Endothelial cell (in vitro differentiated cells): ENCODE measurements at places on chromosomes 1 and 21.

DNA sequence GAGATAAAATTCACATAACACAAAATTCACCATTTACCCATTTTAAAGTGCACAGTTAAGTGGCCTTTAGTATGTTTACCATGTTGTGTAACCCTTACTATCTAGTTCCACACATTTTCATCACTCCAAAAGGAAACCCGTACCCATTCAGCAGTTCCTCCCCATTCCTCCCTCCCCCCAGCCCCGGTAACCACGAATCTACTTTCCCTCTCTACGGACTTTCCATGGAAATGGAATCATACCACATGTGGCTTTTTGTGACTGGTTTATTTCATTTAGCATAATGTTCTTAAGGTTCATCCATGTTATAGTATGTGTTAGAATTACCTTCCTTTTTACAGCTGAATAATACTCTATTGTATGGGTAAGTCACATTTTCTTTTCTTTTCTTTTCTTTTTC is 10.9 kb downstream of the DOP1B start:
- DNase-seq = no peak

GRCh38 chr21:37210130-37210529 is 57.0 kb downstream of the VPS26C start:
- no peak for DNase-seq

GRCh38 chr21:26842300-26842699 is 2.9 kb downstream of the ADAMTS1 start:
- DNase-seq = no peak

DNA sequence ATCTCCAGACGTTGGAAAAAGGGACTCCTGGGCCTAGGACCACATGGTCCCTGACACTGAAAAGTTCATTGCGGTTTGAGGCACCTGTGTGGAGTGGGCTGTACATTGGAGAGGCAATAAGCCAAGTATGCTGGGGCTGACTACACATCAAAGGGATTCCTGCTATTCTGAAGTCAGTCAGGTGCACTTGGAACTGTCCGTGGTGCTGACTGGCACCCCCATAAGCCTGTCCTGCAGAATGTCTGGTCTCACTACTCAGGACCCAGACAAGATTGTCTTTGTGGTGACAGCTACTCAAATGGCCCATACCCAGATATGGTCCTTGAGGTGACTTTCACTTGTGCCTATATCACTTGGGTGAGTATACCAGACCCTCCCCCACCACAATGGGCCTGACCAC is 150.6 kb downstream of the RWDD3 start:
- DNase-seq = peak; percentile 62

DNA sequence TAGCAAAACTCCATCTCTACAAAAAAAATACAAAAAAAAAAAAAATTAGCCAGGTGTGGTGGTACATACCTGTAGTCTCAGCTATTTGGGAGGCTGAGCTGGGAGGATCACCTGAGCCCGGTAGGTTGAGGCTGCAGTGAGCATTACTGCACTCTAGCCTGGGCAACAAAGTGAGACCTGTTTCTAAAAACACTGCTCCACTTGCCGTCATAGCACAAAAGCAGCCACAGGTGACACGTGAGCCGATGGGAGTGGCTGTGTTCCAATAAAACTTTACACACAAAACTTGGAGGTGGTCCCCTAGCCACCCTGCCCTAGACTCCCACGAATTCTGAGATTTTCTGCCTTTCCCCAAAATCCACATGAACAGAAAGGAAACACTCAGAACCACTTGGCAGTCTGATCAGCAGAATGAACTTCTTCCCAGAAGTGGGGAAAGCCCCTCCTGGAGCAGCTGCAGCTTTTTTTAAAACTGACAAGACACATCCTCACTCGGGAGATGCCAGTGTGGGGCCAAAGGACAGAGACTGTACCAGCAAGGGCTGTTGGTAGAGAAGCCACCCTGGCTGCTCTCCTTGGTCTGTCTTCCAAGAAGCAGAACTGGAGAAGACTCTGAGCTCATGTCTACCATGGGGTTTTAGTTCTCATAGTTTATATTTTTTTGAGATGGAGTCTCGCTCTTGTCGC is 23.3 kb downstream of the PLEKHM2 start:
- no peak for DNase-seq

DNA sequence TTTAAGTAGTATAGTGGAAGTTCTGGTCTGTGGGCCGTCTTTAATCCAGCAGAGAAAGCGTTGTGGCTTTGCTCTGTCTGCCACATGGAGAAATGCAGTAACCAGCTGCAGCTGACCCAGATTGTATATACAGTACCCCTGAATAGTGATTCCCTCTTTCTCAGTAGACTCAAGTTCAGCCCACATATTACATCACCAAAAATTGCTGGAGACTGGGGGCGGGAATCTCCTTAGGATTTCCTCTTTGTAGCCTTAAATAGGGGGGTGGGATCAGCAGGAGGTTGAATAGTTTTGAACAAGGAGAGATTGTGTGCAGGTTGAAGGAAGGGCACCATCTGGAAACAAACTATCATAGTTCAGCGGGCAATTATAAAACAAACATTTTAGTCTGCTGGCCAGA is at the start of gene ANGPTL1:
TSS of gene ANGPTL1 (minus strand) at position 134 of the 400 bp plus-strand sequence. CDS start 5,301 bp downstream, outside the sequence.
- DNase-seq = peak; percentile 4

DNA sequence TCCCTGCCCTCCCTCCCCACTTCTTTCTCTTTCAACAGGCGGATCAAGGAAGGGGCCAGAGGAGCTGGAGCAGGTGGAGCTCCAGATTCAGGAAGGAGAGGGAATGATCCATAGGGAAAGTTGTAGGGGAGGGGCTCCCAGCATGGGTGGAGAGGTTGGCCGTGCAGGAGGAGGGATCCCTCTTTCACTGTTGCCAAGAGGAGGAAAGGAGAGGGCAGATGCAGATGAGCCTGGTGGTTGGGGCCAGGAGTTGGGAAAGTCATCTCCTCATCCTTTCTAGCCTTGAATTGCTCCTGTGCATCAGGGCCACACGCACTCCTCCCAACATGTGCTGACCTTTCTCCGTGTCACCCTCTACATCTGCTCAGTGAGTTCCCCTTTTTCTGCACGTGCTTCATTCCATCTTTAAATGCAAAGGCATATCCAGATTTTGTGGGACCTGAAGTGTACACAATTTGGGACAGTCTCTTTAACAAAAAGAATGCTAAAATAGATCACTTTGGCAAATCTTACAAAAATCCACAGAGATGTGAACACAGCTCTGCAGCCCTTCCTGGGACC is 32.4 kb downstream of the ZBTB18 start:
- DNase-seq = no peak
